Osteoblast (primary cell): ENCODE measurements at places on chromosomes 6 and 20.
A peak's percentile ranks its signal among the peaks of the same experiment; 100 is the strongest.

GRCh38 chr6:43284991-43285781 is 12.9 kb upstream of the SLC22A7 start:
- peak; percentile 91 for DNase-seq

DNA sequence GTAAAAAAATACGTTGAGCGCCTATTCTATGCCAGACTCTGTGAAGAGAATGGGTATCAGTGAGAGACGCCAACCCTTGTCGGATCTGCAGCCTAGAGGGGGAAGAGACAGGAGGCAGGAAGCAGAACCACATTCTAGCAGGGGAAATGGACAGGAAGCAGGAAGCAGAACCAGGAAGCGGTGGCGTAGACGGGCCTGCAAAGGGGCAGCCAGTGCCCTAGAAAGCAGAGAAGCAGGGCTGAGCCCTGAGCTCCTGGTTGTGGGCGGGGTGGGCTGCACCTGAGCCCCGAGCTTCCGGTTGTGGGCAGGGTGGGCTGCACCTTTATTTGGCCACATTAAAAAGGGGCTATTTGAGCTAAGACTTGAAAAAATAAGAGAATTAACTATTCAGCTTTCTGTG is 71.9 kb downstream of the FAM120B start:
- no peak for DNase-seq

GRCh38 chr6:11328613-11329247 is 96.3 kb upstream of the NEDD9 start:
- peak; percentile 69 for DNase-seq

DNA sequence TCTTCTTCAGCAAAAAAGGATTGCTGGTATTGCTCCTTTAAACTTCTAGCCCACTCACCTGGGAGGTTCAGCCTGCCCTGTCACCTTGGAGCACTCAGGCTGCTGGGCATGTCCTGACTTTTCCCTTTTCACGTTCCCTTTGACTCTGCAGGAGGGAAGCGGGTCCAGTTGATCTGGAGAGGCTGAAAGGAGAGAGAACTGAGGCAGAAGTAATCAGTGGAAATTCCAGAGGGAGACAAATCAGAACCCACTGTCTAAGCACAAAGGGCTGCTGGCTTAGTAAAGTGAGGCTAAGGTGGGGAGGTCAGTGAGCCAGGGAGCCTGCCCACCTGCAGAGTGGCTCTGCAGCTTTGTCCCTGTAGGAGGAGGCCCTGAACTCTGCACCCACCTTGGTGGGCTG is 9.7 kb upstream of the SYNDIG1 start:
- no peak for DNase-seq

- peak; percentile 42 for DNase-seq
Observed at GRCh38 chr20:50015636-50015992, 32.8 kb downstream of the SNAI1 start.

- peak; percentile 84 for DNase-seq
Observed at GRCh38 chr6:125950293-125950692, 6.3 kb upstream of the HINT3 start.

DNA sequence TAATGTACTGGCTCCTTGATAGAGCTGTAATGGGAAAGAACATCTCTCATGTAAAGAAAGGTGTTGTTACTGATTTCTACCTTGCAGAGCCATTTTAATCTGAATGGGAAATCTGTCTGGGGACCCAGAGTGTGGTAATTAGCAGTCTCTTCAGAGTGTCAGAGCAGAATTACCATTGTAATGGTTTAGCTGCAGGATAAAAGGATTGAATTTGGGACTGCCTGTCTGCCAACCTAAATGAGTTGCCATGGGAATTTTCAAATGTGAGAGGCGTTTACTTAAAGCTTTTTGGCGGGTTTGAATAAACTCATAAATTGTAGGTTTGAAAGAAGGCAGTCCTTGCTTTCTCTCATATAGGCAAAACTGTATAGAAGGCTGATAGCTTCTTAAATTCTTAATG is 128.8 kb downstream of the QKI start:
- DNase-seq: no peak

DNA sequence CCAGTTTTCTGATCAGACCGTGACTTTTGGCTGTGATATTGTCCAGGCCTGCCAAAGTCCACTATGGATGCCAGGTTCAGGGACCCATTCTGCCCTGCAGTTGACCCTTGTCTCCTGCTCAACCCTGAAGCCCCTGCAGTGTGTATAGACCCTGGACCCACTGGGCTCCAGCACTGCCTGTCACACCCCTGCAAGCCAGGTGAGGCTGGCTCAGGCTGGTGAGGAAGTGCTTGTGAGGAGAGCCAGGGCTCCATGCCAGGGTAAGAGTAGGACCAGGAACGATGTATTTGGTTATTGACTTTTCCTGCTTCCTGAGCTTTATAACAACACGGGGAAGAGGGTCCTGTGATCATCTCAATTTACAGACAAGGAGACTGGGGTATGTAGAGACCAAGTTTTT is 19.1 kb upstream of the CD93 start:
- DNase-seq: no peak

- DNase-seq: no peak
Observed at GRCh38 chr6:163001330-163001729, 273.6 kb downstream of the PACRG start.

DNA sequence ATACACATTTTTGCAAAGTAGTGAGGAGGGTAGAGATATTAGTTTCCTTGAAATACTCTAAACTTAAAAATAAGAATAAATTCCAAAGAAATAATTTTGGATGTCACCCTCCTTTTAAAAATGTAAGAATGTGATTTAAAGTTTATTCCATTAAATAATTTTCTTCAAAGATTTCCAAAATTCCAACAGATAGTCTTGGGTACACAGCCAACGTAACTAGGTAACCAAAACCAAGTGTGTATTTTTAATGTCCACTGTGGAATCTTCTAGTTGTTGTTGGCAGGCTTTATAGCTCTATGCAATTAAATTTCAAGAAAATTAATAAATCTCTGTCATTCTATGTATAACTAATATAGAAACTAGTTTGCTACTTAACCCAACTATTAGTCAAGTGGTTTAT is 101.3 kb downstream of the COL21A1 start:
- no peak for DNase-seq

DNA sequence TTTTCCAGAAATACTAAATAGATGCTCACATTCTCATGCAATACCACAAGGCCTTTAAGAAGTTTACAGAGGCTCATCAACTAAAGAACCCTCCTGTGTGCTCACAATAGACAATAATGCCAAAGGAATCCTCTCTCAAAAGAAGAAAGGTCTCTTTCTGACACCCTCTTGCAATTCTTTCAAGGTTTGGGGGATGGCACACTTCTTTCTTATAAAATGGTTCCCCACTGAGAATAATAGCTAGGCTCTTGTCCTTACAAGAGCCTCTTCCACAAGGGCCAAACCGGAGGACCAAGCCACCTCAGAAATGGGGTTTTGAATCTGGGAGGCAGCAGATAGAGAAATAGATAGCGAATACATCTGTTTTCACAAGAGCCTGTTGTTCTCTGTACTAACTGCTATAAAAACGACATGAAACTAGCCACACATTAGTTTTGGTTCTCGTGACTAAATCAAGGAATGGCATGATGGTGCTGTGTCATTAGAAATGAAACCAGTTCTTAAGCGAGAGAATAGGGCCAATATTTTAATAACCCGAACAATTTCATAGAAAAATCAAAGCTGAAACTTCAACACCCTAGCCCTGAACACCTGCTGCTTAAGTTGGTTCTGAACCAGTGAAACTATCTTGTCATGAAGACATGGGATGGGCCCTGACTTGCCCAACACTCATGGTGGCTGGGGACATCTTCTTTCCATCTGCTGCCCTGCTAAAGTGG is 81.1 kb downstream of the PRDM1 start:
- DNase-seq: no peak

- no peak for DNase-seq
Observed at GRCh38 chr6:43506171-43506570, 4.0 kb downstream of the LRRC73 start.
